ENCODE measurements at places on chromosomes 3 and 15. TPM values are rescaled to one million over a fixed set of nuclear protein-coding genes. Genes with fewer than 3 reads are reported as not detected.

The IMPDH2 gene
- 115 TPM for total RNA-seq

The NPRL2 gene
- 28.7 TPM for total RNA-seq

The KLHL40 gene
- total RNA-seq, result not detected

The SCG5 gene
- total RNA-seq, result not detected

The RBP2 gene
- total RNA-seq, result not detected

DNA sequence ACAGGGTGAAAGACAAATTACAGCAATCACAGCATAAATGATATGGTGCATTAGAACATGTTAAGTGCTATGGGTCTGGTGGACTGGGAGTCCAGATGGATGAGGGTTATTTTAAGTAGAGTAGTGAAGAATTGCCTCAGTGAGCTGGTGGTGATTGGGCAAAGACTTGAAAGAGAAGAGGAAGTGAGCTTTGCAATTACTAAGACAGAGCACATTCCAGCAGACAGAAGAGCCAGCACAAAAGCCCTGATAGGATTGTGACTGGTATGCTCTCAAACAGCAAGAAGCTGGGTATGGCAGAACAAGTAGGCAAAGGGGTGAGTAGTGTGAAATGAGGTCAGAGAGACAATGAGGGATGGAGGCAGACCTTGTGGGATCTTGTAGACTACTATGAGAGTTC, 2.1 kb upstream of the ACKR4 start:
- DNase-seq, result no peak

DNA sequence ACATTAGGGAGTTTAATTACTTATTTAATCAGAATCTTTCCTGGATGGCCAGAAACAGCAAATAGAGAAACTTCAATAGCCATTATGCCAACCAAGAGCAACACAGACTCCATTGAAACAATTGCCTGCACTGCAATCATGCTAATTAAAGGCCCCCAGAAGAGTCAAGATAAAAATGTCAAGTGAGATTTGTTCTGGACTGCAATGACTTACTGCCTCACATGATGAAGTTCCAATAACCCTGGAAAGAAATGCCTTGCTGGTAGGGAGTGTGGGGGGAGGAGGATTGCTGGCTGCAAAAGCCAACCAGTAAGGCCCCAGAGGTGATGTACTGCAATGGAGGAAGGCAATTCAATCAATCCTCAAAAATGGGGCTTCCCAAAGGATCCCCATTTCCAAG, 257.9 kb downstream of the NTRK3 start:
- no peak for DNase-seq

GRCh38 chr15:64909546-64909945, 2.2 kb upstream of the ANKDD1A start:
- DNase-seq, result no peak

DNA sequence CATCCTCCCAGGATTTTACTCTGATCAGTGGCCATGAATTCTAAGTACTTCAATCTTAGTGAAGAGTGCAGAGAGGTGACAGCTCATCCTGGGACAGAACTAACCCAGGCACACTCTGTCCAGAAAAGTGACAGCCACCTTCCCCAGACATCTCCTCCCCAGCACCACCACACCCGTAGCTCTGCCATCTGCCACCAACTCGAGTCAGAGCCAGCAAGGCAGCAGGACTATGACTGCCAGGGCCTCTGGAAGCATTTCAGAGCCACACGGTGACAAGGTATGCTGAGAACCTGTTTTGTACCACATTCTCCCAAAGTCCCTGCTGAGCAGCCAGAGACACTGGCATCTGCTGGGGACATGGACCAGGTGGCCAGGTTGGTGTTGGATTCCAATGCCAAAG, 71.0 kb downstream of the NTRK3 start:
- no peak for DNase-seq

DNA sequence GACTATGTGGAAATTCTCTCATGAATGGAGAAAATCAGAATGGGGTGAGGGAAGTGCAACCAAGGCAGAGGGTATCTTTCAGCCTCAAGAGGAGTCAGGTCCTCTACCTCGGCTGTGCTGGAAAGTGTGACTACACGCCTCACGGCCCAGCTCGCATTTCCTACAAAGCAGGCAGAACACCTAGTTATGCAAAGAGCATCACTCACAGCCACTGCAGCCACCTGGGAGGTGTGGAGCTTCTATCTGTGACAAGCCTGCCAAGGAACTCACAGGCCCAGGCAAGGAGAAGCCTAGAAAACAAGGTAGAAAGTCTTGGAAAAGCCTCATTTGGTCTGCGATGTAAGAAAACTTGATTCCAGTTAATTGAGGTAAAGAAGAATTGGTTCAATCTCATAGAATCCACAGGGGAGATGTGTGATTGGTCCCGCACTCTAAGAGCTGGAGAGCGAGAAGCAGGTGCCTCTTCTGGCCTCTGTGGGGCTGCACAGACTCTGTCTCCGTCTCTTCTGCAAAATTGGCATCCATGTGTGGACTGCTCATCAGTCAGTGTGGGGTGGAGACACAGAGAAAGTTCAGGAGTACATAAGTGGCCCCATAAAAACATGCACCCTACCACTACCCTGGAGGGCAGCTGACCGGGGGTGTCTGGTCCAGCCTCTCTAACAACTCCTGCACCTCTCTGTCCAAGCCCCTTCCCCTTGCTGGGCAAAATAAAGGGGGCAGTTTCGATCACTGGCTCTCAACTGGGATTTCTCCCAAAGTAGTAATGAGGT, 76.8 kb downstream of the TAMM41 start:
- DNase-seq, result no peak

DNA sequence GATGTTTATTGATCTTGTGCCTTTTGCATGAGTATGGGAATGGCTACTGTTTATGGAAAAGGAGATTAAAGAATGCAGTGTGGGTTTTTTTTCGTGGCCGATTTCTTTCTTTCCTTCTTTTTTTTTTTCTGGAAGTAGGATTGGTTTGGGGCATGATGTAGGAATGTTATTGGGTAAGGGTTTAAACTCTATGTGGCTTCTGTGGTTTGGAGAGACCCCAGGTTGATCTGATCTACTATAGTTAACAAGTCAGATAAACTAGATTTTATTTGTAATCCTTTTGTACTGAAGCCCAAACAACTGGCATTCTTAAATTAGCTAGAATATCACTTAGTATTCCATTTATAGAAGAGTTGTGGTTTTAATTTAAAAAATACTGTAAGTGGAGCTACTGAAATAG, 304.8 kb downstream of the LPP start:
- no peak for DNase-seq

DNA sequence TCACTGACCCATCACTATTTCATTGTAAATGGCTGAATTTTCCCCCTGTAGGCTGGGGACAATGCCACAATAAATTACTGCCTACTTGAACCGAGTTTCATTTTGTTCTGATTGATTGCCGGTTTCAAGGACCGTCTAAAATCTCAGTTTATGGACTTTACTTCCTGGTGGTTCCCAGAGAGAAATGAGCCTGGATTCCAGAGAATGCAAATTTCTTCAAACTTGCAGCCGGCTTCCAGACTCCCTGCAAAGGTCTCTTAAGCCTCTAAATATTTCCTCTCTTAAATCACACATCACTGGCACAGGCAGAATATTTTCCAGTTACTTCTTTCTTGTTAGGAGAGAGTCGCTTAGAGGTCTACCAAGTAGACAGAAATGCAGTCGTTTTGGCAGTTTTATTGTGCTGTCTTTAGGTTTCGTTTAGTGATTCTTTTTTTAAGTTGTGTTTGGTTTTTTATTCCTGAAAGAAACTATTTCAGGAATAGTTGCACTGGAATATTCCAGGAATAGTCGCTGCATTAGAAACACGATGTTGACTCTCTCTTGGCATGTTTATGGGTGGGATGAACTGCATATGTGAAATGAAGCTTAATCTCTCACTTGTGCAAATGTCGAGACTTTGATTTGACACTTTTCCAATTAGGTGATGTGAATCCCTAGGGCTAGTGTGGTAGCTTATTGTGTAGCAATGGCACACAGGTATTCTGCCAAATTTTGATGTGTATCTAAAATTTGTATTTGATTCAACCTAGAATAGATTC, 284.1 kb upstream of the NR2E3 start:
- no peak for DNase-seq

DNA sequence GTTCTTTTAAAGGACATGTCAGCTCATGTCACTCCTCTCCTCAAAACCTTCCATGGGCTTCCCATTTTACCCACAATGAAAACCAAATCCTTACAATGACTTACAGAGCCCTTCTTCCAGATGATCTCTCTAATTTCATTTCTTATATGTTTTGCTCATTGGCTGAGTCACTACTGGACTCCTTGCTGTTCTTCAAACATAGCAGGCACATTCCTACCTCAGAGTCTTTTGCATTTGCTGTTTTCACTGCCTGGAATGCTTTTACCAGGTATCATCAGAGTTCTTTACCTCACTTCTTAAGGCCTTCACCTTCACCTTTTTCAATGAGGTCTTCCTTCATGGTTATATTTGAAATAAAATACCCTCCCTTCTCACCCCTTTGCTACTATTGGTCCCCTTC, 57.3 kb downstream of the NECTIN3 start:
- no peak for DNase-seq

- DNase-seq, result no peak
Measured at GRCh38 chr3:14783480-14784086, 35.2 kb upstream of the FGD5 start.

DNA sequence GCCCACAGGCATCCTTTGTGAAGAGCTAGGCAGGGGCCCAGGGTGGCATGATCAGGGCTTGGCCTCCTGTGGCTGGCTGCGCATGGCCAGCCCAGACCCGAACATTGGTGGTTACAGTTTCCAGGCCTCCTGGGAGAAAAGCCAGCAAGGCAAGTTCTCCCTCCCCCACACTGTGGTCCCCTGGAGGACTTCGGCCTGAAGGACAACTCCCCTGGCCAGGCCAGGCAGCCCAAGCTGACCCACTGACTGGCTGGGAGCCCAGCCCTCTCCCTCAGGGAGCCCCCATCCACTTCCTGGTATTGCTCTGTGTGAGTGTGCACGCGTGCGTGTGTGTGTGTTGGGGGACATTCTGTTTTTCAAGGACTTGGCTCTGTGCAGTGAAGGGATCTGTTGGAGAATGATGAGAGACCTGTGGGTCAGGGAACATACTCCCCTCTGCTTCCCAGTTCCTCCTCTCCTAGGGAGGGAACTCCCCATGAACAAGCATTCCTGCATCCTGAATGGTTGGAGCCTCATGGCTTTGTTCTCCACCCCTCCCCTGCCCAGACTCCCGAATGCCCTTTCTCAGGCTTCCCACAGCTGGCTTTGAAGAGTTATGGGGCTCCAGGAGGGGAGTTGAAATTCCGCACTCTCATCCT, 29.5 kb downstream of the CORO2B start:
- DNase-seq, result no peak

- no peak for DNase-seq
Measured at GRCh38 chr15:84151205-84151931, 84.2 kb upstream of the GOLGA6L4 start.

- no peak for DNase-seq
Measured at GRCh38 chr15:73601451-73602445, 31.4 kb downstream of the NPTN start.

- DNase-seq, result peak; percentile 91
Measured at GRCh38 chr3:126911162-126912026, 71.5 kb upstream of the PLXNA1 start.

DNA sequence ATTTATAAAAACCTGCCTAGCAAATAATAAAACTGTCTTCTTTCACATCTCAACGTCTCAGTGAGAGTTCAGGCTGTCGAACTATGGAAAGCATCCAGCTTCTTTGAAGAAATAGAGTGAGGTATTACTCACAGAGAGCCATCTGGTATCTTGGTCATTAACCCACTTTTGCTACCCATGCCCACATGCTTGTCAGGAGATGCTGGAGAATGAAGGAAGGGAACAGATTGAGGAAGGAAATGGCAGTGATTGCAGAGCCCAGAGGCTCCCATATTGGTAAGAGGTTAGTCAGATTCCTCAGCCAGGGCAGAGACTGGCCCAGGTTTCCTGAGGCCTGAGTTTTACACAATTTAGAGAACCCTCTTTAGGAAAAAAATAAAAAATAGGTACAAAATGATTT, 119.1 kb downstream of the B3GALNT1 start:
- no peak for DNase-seq
